Thoracic aorta (tissue), 2 donors: ENCODE measurements at places on chromosomes 2 and 18. TPM values are rescaled to one million over a fixed set of nuclear protein-coding genes. Genes with fewer than 3 reads are reported as not detected.

GRCh38 chr18:55706898-55707297, 118.9 kb upstream of the TCF4 start:
- H3K4me1 ChIP-seq, result no peaks in the 10 kb centered on the region
- H3K4me3 ChIP-seq, result no peak overlapping the region
- H3K36me3 ChIP-seq, result no peaks in the 10 kb centered on the region
- H3K27me3 ChIP-seq, result no peaks in the 10 kb centered on the region

DNA sequence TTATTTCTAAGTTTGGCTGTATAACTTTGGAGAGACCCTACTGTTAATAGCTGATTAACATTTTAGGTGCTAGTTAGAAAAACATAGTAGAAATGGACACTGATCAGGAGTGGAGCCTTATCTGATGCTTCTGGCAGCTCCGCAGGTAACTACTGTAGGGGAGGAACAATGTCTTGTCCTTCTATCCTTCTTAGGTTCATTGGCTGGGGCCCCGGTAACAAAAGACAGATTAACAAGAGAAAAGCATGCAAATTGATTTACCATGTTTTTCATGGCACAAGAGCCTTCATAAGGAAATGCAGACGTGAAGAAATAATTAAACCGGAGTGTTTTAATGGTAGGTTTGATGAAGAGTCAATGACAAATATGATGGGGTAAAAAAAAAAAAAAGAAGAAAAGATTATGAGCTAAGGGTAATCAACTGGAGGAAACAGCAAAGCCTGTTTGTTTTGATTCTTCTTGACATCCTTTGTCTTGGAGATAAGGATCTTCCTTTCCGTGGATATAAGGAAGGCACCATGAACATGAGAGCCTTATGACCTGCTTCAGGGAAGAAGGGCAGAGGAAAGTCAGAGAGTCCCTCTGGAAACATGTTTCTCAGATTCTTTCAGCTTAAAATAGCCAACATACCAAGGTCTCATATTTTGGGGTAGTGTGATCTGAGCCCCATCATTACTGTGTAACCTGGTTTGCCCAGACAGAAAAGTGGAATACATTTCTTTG, 62.4 kb upstream of the GCFC2 start:
- no peak for DNase-seq
- no peak overlapping the region for H3K4me3 ChIP-seq

- peaks cover 8% of the 10 kb centered on the region for H3K4me1 ChIP-seq
These were observed 108.8 kb downstream of the RTN4 start for GRCh38 chr2:54941248-54941984.

DNA sequence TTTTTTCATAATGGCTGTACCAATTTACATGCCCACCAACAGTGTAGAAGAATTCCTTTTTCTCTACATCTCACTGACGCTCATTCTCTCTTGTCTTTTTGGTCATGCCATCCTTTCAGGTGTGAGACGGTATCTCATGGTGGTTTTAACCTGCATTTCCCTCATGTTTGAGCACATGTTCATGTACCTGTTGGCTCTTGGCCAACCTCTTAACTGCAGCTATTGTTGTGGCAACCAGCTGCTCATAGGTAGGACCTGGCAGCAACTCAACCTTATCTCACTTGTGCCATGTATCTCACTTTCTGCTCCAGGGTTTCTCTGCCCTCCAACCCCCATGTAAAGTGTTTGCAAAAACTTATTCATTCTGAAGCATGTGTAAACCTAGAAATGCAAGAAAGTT, 167.5 kb downstream of the UPP2 start:
- no peak for DNase-seq
- no peak overlapping the region for H3K27ac ChIP-seq
- no peaks in the 10 kb centered on the region for H3K27me3 ChIP-seq
- no peaks in the 10 kb centered on the region for H3K4me1 ChIP-seq
- H3K36me3 ChIP-seq, result no peaks in the 10 kb centered on the region

ARHGAP28 gene
- 0.41 TPM for total RNA-seq

GRCh38 chr18:47248115-47248603, 3.3 kb downstream of the SKOR2 start:
- H3K27me3 ChIP-seq, result peaks cover 3% of the 10 kb centered on the region
- H3K27ac ChIP-seq, result no peak overlapping the region
- no peak overlapping the region for H3K4me3 ChIP-seq
- DNase-seq, result no peak
- H3K36me3 ChIP-seq, result no peaks in the 10 kb centered on the region
- H3K4me1 ChIP-seq, result no peaks in the 10 kb centered on the region

CYS1 gene
- 26.9 TPM for total RNA-seq

RAX gene
- not detected for total RNA-seq

GRCh38 chr2:136764452-136765255, 691 bp upstream of the THSD7B start:
- H3K27ac ChIP-seq, result no peak overlapping the region
- no peaks in the 10 kb centered on the region for H3K36me3 ChIP-seq
- H3K27me3 ChIP-seq, result no peaks in the 10 kb centered on the region
- peak overlapping the region; percentile 82 for H3K4me3 ChIP-seq
- DNase-seq, result no peak

- H3K27ac ChIP-seq, result no peak overlapping the region
- H3K4me3 ChIP-seq, result no peak overlapping the region
- no peak for DNase-seq
- H3K27me3 ChIP-seq, result no peaks in the 10 kb centered on the region
These were observed 83.9 kb upstream of the MC2R start for GRCh38 chr18:13999231-13999630.

- no peaks in the 10 kb centered on the region for H3K4me1 ChIP-seq
- no peak overlapping the region for H3K4me3 ChIP-seq
- peaks cover 14% of the 10 kb centered on the region for H3K36me3 ChIP-seq
- no peak overlapping the region for H3K27ac ChIP-seq
These were observed 65.4 kb downstream of the DIS3L2 start for GRCh38 chr2:232026910-232027309.

- no peaks in the 10 kb centered on the region for H3K27me3 ChIP-seq
- H3K4me3 ChIP-seq, result no peak overlapping the region
- no peak overlapping the region for H3K27ac ChIP-seq
- no peaks in the 10 kb centered on the region for H3K36me3 ChIP-seq
- no peaks in the 10 kb centered on the region for H3K4me1 ChIP-seq
These were observed 280.3 kb upstream of the SKOR2 start for GRCh38 chr18:47531717-47532116.

TUBA4B gene
- total RNA-seq, result not detected

GRCh38 chr2:78553866-78554647, 471.4 kb upstream of the REG3G start:
- no peaks in the 10 kb centered on the region for H3K27me3 ChIP-seq
- no peaks in the 10 kb centered on the region for H3K4me1 ChIP-seq
- no peaks in the 10 kb centered on the region for H3K36me3 ChIP-seq
- no peak for DNase-seq
- H3K4me3 ChIP-seq, result no peak overlapping the region

NXPH2 gene
- total RNA-seq, result not detected

DNA sequence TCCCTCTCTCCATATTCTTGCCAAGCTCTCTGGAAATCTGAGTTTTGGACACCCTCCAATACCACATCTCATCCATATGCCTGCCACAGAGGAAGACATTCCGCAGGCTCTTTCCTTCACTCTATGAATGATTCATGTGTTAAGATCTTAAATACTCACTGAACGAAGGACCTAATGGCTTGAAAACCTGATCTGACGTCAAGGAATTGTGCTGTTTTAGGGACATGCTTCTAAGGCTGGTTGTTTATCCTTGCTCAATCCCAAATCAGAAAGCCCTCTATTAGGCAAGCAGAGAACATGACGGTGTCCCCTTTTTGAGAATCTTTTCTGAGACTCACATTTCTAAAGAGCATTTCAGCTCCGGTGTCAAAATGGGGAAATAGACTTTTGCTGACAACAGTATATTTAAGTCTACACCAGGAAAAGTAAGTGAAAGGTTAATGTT, 83.7 kb upstream of the GALNT5 start:
- no peak overlapping the region for H3K27ac ChIP-seq
- H3K4me3 ChIP-seq, result peak overlapping the region; percentile 21
- H3K27me3 ChIP-seq, result no peaks in the 10 kb centered on the region
- H3K4me1 ChIP-seq, result no peaks in the 10 kb centered on the region
- H3K36me3 ChIP-seq, result no peaks in the 10 kb centered on the region

RAMP1 gene
- 525 TPM for total RNA-seq

DNA sequence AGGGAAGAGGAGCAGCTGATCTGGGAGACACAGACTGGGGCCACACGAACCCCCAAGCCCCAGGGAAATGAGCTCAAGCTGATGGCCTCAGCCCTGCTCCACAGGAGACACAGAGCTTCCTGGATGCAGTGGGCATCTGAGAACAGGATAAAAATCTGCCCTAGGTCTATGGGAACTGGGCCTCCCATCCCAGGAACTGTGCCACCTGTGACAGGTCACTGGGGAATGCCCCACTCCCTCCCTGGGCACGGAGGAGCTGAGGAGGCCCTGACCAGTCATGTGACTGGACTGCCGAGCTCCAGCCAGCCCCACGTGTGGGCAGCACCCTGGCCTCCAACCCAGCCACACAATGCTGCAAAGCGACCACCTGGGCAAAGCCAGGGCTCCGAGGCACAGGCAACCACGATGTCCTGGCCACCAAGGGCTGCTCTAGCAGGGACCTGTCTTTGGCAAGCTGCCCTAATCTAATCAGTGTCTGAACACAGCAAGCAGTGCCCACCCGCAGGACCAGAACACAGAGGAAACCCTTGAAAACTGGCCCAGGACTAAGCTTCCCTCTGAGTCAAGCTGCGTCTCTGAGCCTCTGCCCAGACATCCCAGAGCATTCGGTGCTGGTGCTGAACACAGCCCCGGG, 57.8 kb upstream of the ID2 start:
- H3K4me3 ChIP-seq, result no peak overlapping the region
- no peaks in the 10 kb centered on the region for H3K36me3 ChIP-seq
- no peak for DNase-seq
- no peaks in the 10 kb centered on the region for H3K4me1 ChIP-seq
- no peaks in the 10 kb centered on the region for H3K27me3 ChIP-seq
- H3K27ac ChIP-seq, result no peak overlapping the region

DNA sequence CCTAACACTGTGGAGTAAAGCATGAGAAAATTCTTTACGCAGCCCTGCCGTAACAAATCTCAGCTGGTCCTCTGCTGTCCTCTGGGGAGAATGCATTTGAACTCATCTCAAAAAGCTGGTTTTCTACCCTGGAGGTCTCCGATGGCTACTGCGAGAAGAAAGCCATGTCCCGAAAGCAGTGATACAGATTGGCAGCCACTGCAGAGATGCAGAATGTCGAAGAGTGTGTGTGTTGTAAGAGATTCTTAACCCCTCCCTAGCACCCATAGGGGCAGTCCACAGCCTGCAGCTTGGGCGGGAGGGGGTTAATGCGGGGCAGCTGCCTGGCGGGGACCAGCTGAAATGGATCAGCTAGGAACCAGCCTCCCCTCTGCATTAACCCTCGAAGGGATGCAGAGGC, 235.9 kb downstream of the ZNF516 start:
- H3K4me1 ChIP-seq, result no peaks in the 10 kb centered on the region
- no peak overlapping the region for H3K27ac ChIP-seq
- DNase-seq, result no peak
- H3K36me3 ChIP-seq, result no peaks in the 10 kb centered on the region

GRCh38 chr2:219086196-219086595, 25.5 kb upstream of the IHH start:
- H3K4me1 ChIP-seq, result no peaks in the 10 kb centered on the region
- H3K4me3 ChIP-seq, result no peak overlapping the region
- no peak overlapping the region for H3K27ac ChIP-seq
- H3K27me3 ChIP-seq, result no peaks in the 10 kb centered on the region
- H3K36me3 ChIP-seq, result no peaks in the 10 kb centered on the region
- DNase-seq, result no peak

CTNNA2 gene
- not detected for total RNA-seq

- peaks cover 35% of the 10 kb centered on the region for H3K4me1 ChIP-seq
- no peak overlapping the region for H3K4me3 ChIP-seq
- no peaks in the 10 kb centered on the region for H3K36me3 ChIP-seq
- no peak overlapping the region for H3K27ac ChIP-seq
These were observed 91.1 kb downstream of the RBMS1 start for GRCh38 chr2:160402501-160402900.

SMAD7 gene
- 80.8 TPM for total RNA-seq

- H3K27ac ChIP-seq, result no peak overlapping the region
- no peaks in the 10 kb centered on the region for H3K36me3 ChIP-seq
- H3K27me3 ChIP-seq, result no peaks in the 10 kb centered on the region
- H3K4me3 ChIP-seq, result no peak overlapping the region
- DNase-seq, result no peak
- peaks cover 8% of the 10 kb centered on the region for H3K4me1 ChIP-seq
These were observed 27.6 kb upstream of the CALCRL start for GRCh38 chr2:187475499-187476248.

OTOS gene
- not detected for total RNA-seq

TRPM8 gene
- total RNA-seq, result not detected

DNA sequence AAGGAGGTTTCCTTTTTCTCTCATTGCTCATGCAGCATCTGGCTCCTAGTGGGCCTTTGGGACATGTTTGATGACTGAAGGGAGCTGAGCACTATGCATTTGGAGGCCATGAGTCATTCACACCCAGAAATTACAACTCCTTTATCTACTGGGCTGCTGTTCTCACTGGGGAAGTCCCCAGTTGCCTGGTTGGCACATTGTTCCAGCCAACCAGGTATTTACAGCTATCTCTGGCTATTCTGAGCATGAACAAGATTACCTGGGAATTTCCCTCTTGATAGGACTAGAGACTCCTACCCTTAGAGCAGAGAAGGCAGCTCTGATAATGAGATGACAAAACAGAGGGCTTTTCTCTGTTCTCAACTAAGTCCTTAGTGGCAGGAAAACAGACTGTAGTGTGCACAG, 206.5 kb downstream of the SETBP1 start:
- H3K27ac ChIP-seq, result no peak overlapping the region
- no peak overlapping the region for H3K4me3 ChIP-seq
- peaks cover 17% of the 10 kb centered on the region for H3K4me1 ChIP-seq
- no peaks in the 10 kb centered on the region for H3K27me3 ChIP-seq

TYMS gene
- total RNA-seq, result 1.2 TPM

DNA sequence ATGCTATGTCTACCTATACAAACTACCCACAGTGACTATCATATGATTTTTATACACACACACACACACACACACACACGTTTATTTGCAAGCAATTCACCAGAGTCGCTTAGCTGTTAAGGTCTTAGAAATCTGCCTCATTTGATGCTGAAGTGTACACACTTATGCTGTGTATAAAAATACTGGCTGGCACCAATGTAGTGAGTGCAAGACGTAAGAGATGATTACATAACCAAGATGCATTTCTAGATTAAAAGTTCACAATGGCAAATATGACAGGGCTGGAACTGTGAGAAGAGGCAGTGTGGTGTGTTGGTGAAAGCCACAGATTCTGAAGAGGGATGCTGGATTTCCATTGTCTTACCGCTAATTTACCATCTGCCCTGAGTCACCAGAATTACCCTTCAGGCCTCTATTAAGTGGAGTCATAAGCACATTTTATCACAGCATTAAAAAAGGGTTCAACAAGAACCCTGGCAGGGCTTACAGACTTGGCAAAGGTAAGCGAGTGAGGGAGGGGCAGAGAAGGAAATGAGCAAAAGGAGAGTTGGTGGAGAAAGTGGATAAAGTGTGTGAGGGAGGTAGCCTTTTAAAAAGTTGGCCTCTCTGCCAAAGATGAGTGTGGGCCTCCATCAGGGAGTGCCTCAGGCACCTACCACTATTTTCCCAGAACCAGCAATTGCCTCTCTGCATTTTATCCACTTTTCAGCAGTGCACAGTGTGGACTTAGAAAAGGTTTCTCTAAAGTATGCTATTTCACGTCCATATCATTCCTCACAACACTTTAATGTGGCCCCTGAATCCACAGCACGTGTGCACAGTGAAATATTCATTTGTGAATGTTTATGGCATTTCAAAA, 21.5 kb downstream of the MEIS1 start:
- H3K4me1 ChIP-seq, result peaks cover 47% of the 10 kb centered on the region
- H3K36me3 ChIP-seq, result no peaks in the 10 kb centered on the region
- no peak for DNase-seq
- H3K4me3 ChIP-seq, result no peak overlapping the region
- H3K27ac ChIP-seq, result no peak overlapping the region
- no peaks in the 10 kb centered on the region for H3K27me3 ChIP-seq

GRCh38 chr2:236671896-236672562, 102.4 kb downstream of the ACKR3 start:
- no peaks in the 10 kb centered on the region for H3K36me3 ChIP-seq
- H3K4me3 ChIP-seq, result no peak overlapping the region
- DNase-seq, result no peak
- no peaks in the 10 kb centered on the region for H3K27me3 ChIP-seq
